ENCODE measurements at places on chromosomes 5 and 9.

DNA sequence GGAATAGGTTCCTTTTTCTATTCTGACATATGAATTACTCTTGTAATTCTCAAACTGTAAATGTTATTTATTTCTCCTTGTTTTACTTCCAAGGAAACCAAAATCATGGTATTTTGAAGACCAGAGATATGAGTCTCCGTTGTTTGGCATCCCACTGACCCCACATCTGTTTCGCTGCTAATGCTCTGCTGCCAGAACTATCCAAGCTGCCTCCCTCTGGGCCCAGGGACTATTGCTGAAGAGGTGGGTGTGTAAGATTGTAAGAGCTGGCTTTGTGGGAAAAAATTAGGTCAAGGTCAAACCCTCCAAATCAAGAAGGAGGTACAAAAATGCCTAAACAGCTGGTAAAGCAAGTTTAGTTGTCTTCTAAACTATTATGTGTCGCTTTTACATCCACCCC lies 129.4 kb upstream of the MYO10 start:
- DNase-seq, result no peak

DNA sequence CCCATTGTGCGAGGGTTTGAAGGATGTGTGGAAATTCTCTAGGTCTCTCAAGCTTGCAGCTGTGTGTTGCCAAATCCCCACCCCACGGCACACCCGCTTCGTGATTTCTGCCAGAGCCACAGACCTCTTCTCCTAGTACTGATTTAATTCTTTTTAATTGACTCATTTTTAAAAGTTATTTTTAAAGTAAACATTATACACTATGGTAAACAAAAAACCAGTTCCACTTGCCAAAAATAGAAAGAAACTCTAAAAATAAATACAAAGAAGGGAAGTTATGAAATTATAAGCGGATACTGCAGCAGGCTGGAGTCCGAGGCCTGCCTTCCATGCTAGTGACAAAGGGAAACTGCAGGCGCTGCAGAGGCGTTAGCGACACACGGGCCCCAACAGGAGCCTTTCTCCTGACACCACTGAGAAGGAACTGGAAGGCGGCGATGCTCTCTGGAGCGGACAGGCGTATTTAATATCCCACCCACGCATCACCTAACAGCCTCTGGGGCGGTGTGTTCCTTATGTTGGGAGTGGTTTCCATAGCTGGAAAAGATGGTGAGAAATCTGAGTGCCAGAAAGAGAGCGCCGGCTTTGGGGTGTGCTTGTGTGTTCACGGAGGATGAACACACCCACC lies 122.5 kb downstream of the COL23A1 start:
- DNase-seq, result no peak

GRCh38 chr5:33816791-33817190 lies 75.0 kb downstream of the ADAMTS12 start:
- no peak for DNase-seq

- peak; percentile 44 for DNase-seq
Observed at GRCh38 chr9:89532478-89532877, 34.6 kb upstream of the SEMA4D start.

- DNase-seq, result peak; percentile 49
Observed at GRCh38 chr9:92097997-92098482, 17.2 kb downstream of the SPTLC1 start.

DNA sequence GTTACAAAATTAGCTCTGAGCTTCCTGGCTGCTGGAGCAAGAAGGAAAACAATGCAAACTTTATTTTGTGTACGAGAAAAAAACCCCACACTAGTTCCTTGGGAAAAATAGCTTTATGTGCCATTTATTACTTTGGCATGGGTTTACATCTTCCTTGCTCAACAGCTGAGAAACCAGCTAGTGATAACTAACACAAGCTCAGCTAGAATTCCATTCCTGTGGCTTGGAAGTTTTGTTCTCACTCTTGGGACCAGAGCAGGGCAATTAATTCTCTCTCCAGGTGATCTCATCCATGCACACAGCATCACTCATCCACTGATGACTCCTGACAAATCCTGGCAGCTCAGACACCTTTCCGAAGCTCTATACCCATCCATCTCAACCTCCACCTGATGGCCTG lies 104.1 kb downstream of the CRB2 start:
- no peak for DNase-seq

GRCh38 chr5:14507156-14507941 lies 74.2 kb upstream of the OTULINL start:
- no peak for DNase-seq

DNA sequence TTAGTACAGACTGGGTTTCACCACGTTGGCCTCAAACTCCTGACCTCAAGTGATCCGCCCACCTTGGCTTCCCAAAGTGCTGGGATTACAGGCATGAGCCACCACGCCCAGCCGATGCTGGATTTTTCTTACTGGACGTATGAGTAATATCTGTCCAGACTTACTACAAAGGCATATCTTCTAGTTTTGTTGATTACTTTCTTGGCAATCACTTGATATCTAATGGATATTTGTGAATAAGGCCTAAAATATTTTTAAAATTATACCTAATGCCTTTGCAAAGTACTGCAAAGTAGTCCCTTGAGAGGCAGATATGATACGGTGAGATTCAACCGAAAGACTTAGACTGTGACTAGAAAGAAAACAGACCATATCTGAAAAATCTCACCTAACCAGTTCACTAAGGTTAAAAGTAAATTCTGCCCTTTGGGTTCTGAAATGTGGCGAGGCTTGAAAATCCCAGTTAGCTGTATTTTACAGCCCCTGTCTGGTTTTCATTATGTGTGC lies 152.1 kb downstream of the GNAQ start:
- DNase-seq, result no peak

DNA sequence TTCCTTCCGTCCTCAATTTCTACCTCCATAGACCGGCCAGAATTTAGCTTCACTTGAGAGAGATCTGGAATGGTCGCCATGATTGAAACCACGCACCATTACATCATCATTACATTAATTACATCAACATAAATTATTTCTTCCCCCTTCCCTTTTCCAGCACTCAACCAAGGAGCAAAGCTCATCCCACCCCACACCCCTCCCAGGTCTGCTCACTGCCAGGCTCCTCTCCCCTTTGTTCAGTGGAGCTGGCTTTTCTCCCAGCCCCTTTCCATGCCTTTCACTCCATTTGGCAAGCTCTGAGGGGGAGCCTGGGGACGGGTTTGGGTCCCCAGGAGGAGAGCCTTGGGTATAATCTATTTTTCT lies 8.4 kb downstream of the RACK1 start:
- no peak for DNase-seq

- no peak for DNase-seq
Observed at GRCh38 chr9:82574911-82575310, 488.0 kb downstream of the RASEF start.

DNA sequence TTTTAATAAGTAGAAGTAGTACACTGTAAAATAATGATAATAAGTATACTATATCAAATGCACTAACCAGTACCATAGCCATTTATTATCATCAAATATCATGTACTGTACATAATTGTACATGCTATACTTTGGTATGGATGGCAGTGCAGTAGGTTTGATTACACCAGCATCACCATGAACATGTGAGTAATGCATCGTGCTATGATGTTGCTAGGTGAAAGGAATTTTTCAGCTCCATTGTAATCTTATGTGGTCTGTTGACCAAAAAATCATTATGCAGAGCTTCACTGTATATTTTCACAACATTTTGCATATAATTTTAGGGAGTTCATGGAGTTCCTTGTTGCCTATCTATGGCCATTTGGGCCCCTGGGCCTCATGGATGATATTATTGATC lies 72.2 kb upstream of the HMHB1 start:
- DNase-seq, result no peak

GRCh38 chr5:67246108-67246507 lies 49.5 kb upstream of the CD180 start:
- no peak for DNase-seq

DNA sequence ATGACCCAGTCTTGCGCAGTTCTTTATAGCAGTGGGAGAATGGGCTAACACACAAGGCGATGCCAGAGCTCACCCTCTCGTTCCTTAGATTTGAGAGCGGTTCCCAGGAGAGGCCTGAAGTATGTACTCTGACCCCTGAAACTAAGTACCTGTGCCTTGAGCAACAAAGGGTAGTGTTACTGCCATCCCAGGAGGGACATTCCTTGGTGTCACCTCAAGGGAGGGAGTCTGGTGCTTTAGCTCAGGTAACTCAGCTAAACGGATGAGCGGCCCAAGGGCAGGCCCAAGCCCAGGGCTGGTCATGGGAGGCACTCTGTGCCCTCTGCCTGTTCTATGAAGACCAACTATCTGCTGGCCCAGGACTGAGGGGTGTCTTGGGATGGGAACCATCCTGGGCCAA lies 20.2 kb downstream of the KYAT1 start:
- no peak for DNase-seq

DNA sequence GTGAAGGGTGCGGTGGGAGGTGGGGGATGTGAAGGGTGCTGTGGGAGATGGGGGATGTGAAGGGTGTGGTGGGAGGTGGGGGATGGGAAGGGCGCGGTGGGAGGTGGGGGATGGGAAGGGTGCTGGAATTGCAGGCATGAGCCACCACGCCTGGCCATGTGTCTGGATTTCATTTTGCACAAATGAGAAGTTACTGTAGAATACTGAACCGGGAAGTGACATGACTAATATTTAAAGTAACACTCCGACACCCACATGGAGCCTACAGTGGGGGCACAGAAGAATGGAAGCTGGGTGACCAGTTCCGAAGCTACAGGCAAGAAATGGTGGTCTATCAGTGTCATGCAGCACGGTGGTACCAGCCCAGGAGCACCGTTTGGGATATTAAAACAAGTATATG lies 69.9 kb upstream of the SPTLC1 start:
- no peak for DNase-seq

GRCh38 chr5:66986534-66986933 lies 210.1 kb downstream of the CD180 start:
- no peak for DNase-seq

- DNase-seq, result no peak
Observed at GRCh38 chr9:134936346-134937163, 18.8 kb upstream of the FCN1 start.

DNA sequence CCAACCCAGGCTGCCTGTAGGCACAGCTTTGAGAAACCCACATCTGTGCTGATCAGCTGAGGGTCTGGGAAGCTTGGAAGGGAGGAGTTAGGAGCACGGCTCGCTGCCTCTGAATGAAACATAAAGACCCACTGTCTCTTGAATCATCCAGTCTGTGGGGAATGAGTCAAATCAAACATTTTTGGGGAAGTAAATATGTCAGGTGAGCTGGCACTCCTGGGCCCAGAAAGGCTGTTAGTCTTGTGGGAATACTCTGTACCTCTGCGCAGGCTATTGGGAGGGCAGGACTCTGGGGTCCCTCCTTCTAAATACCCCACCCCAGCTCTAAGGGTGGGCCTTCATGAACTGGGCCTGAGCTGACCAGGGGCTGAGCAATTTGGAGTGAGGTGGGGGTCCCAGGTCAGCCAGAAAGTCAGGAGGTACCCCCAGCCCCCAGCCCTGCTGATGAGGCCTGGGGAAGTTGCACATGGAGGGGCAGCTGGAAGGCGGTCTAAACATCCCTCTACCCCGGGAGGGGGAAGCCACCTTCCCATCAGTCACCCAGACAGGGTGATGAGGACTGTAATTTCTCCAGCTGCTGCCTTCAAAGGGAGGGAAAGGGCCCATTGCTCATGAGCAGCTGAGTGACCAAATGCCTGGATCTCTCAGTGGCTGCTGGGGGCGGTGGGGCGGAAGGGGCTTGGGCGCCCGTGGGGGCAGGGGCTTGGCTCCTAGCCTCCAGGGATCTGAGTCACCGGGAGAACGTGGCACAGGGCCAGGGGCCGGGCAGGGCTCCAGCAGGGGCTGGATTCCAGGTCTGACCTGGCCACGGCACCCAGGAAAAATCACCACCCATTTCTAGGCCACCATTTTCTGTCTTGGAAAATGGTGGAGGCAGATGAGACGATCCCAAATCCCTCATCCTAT lies 10.8 kb downstream of the FIBCD1 start:
- no peak for DNase-seq

GRCh38 chr5:138805096-138805495 lies 51.9 kb downstream of the CTNNA1 start:
- no peak for DNase-seq

GRCh38 chr5:132258102-132259068 lies 889 bp downstream of the PDLIM4 start:
- DNase-seq, result no peak

GRCh38 chr5:154465169-154465568 lies 12.9 kb downstream of the HAND1 start:
- no peak for DNase-seq

- no peak for DNase-seq
Observed at GRCh38 chr5:120447706-120448239, 16.3 kb upstream of the PRR16 start.

DNA sequence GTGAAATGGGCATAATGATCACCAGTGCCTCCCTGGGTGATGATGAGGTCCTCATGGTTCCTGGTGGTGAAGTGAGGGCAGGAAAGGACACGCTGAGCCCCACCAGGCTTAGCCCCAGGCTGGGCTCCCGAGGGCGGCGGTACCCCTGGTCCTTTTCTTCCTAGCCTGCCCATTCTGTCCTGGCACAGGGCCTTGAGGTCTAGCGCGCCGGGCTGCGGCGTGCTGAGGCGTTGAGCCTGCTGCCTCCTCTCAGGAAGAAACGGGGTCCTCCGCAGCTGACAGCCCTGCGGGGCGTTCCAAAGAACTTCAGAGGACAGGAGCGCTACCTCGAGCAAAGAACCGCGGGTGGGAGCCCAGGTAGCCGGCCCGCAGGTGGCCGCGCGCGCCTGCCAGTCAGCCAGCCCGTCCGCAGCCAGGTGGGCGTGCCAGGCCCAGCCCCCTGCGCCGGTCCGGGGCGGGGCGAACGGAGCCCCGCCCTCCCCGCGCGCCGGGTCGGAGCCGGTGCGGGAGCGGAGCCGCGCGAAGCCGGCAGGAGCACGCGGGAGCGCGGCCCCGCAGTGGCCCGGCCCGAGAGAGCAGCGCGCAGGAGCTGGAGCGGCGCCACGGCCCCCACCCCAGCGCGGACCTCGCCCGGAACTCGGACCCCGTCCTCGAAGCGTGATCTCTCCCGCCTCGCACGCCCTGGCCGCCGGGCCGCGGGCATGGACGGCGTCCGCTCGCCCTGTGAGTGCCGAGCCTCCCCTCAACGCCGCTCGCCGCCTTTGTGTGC lies at the start of gene WNK2:
WNK2 (plus strand) TSS at position 477 of the 769 bp plus-strand sequence. CDS start 791 bp downstream, outside the sequence.
- peak; percentile 54 for DNase-seq

DNA sequence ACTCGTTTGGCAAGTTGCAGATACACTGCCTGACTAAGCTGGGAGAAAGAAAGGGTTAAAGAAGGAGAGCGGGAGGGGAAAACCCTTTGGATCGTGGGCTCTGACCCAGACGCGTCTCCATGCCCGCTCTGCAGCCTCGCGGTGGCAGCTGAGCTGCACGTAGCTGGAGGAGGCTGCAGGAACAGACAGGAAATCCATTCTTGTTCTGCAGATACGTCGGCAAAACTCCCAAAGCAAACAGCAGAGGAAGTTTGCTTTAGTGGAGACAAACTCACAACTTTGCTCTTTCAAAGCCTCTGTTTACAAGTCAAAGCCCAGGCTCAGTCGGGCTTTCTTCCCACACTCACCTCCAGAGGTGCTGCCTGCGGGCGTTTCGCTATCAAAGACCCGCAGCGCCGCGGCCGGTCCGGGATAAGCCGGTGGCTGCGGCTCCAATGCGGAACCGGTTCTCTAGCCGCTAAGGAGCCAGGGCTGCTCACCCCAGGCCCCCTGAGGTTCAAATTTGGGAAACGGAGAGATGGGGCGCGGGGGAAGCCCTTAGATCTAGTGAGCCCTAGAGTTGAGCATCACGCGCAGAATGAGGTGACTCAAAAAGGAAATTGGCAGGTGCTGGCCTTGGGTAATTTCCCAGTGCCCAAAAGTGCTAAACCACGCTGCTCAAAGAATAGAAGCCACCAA lies 60.7 kb downstream of the MAT2B start:
- peak; percentile 14 for DNase-seq

All from activated naive CD4-positive, alpha-beta T cell treated with anti-CD3 and anti-CD28 coated beads, Interleukin-2, amount 50 U/mL, for 16 hours (primary cell).